ENCODE measurements at places on chromosomes 4 and X. TPM values are rescaled to one million over a fixed set of nuclear protein-coding genes. Genes with fewer than 3 reads are reported as not detected.

DNA sequence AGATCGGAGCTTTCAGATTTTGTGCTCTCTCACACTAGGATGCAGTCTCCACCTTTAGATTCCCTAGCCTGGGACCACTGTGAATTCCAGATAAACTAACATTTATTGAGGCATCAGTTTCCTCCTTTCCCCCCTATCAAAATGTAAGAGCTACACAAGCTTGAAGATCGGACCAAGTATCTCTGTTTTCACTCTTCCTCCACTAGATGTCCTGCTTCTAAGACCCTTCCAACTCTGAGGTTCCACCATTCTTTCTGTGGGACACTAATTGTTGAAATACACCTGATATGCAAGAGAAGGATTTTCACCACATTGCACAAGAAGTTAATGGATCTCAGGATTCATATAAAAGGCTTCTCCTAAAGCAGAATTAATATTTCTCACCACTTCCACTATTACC, 43.0 kb upstream of the PHOX2B start:
- peaks cover 27% of the 10 kb centered on the region for H3K27me3 ChIP-seq
- H3K4me1 ChIP-seq = no peaks in the 10 kb centered on the region
- no peak overlapping the region for H3K27ac ChIP-seq

GRCh38 chr4:2595436-2595835, 59.0 kb downstream of the FAM193A start:
- no peaks in the 10 kb centered on the region for H3K36me3 ChIP-seq
- no peak overlapping the region for H3K4me3 ChIP-seq
- H3K4me1 ChIP-seq = peaks cover 29% of the 10 kb centered on the region
- H3K27ac ChIP-seq = no peak overlapping the region
- H3K27me3 ChIP-seq = no peaks in the 10 kb centered on the region
- DNase-seq = no peak

DNA sequence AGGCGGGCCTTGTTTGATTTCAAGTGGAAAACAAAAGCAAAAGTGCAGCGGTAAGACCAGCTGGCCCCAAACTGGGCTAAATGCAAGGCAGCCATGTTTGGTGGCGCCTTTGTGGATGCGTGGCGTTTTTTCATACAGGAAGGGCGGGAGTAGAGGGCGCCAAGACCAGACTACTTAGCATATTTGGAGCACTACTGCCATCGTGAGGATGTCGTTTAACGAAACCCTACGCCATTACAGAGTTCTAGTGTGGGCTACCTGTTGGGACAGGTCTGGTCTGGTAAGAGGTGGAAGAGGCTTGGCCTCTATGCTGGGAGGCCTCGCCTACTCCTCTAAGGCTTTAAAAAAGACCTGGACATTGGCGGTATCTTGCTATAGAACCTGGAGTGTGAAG, 230.7 kb upstream of the STK26 start:
- no peaks in the 10 kb centered on the region for H3K4me1 ChIP-seq

DNA sequence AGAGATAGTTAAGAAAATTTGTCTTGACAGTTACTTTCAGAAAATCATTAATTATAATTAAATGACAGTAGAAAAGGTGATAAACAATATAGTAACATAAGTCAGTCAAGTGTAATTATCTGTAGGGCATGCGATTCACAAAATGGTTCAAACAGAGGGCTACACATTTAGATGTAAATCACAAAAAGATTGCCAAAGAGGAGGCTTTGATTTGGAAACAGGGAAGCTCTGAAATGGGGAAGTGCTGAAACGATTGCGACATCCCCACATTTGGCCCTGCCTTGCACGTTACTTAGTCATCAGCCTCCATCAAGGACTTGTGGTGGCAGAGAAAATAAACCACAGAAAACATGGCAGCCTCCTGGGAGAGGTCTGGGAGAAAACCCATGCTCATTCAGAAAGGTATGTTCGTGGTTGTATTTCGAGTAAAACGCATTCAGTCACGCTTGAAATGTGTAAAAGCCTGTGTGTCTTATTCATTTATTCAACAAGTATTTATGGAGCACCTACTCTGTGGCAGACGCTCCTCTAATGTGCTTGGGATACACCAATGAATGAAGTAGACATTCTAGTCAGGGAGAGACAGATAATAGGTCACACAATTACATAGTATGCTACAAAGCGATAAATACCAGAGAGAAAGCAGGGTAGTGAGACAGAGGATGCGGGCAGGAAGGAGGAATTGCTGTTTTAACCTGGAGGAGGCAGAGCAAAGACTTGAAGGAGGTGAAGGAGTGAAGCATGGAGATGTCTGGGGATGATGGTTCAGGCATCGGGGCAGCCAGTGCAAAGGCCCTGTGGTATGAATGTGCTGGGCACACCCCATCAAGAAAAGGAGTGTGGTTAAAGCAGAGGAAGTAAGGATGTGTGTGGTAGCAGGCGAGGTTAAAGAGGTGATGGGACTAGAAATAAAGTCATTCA, 7.8 kb downstream of the RBM47 start:
- H3K4me3 ChIP-seq = no peak overlapping the region
- peak; percentile 88 for DNase-seq
- H3K27me3 ChIP-seq = no peaks in the 10 kb centered on the region

DNA sequence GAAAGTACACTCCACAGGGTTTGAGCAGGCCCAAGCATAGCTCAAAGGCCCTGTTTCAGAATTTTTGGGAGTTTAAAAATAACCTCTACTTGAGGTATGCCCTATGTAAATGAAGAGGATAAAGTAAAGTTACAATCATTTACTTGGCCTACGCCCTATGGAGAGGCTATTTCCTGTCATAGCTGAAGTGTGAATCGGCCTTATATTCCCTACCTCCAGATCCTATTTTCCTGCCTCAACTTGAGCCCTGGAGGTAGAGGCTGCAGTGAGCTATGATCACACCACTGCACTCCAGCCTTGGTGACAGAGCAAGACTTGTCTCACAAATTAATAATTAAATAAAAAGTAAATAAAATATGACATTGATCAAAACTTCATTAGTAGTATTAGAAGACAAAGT, 11.5 kb upstream of the TXLNG start:
- no peaks in the 10 kb centered on the region for H3K4me1 ChIP-seq
- no peak for DNase-seq
- H3K27me3 ChIP-seq = no peaks in the 10 kb centered on the region
- H3K36me3 ChIP-seq = no peaks in the 10 kb centered on the region

- no peaks in the 10 kb centered on the region for H3K36me3 ChIP-seq
- no peaks in the 10 kb centered on the region for H3K4me1 ChIP-seq
- H3K4me3 ChIP-seq = no peak overlapping the region
- no peak overlapping the region for H3K27ac ChIP-seq
- H3K27me3 ChIP-seq = no peaks in the 10 kb centered on the region
- no peak for DNase-seq
These were observed 1443.3 kb downstream of the RAPGEF2 start for GRCh38 chr4:160546201-160546600.

HAND2 gene
- 3.1 TPM for total RNA-seq

TEX13C gene
- total RNA-seq = not detected

ENOX2 gene
- 10.7 TPM for total RNA-seq

CDKL2 gene
- 1.8 TPM for total RNA-seq

MYL5 gene
- total RNA-seq = 13.4 TPM

GABRG1 gene
- not detected for total RNA-seq
